ENCODE measurements at places on chromosomes 1 and 21. TPM values are rescaled to one million over a fixed set of nuclear protein-coding genes. Genes with fewer than 3 reads are reported as not detected.

Gene SPRR3
- not detected for polyA plus RNA-seq

Gene GUCA2B
- not detected for polyA plus RNA-seq

GRCh38 chr1:60911966-60912697, 170.2 kb upstream of the NFIA start:
- no peak for DNase-seq

DNA sequence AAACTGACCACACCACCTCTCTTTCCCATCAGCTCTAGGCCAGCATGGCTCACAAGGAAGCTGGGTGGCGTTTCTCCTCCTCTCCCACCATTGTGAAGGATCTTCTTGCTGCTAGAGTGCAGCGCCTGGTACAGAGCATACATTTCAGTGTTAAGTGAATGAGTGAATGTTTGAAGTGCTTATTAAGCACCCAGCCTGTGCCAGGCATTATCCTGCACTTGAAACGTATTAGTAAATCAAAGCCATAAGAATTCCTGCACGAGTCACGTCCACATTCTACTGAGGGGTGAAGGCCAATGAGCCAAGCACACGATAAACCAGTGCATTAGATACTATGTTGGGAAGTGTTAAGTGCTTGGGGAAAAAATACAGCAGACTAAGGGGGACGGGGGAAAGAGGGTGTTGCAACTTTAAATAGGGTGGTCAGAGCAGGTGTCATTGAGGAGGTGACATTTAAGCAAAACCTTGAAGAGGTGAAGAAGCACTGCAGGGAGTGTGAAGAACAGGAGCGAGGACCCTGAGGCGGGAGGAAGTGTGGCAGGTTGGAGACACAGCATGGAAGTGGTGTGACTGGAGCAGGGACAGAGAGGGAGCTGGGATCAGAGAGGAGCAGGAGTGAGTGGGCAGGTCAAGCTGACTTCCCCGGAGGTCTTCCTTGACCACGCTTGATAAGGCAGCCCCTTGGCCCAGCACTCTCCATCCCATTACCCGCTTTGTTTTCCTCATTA, 48.5 kb upstream of the LRRN2 start:
- DNase-seq: no peak

- no peak for DNase-seq
Measured at GRCh38 chr1:186292875-186293274, 82.2 kb downstream of the TPR start.

DNA sequence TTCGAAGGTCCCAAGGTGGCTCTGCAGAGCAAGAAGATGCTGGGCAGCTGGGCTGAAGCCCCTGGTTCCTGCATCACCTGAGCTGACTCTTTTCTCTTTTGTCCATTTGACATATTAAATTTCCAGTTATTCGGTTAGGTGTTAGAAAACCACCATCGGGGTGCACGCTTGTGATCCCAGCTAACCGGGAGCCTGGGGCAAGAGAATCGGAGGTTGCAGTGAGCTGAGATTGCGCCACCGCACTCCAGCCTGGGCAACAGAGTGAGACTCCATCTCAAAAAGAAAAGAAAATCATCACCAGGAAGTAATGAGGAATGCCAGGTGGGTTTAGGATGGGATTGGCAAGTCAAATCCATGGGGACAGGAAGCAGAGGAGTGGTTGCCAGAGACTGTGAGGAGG, 76.3 kb upstream of the ZC3H12A start:
- DNase-seq: no peak

- DNase-seq: no peak
Measured at GRCh38 chr1:156707417-156708217, 2.2 kb upstream of the CRABP2 start.

GRCh38 chr1:21604208-21604957, 64.8 kb downstream of the RAP1GAP start:
- DNase-seq: no peak
